ENCODE measurements at places on chromosomes 2 and 18. TPM values are rescaled to one million over a fixed set of nuclear protein-coding genes. Genes with fewer than 3 reads are reported as not detected.

Gene REG1A
- total RNA-seq: not detected

- no peak for DNase-seq
Observed at GRCh38 chr2:172455121-172455515, 27.7 kb downstream of the ITGA6 start.

Gene AOX1
- 3.4 TPM for total RNA-seq

GRCh38 chr2:990970-991369 is 40.3 kb downstream of the SNTG2 start:
- no peak for DNase-seq

Gene TNFAIP6
- 0.75 TPM for total RNA-seq

Gene TMEM163
- total RNA-seq: 0.12 TPM

DNA sequence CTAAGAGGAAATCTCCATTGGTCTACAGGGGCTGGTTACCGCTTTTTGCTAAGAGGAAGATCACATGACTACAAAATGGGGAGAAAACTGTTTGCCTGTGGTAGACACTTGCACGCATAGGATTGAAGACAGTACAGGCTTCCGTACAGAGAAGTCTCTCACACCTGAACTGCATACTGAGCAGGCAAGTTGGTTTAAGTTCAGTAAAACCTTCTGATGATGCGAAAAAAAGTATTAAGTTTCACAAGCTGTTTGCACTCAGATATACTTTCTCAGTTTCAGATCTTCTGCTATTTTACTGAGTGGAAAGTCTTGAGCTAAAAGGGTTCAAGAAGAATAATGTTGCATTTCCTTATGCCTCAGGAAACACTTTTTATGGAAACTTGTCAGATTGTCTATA is 292.2 kb upstream of the MC4R start:
- DNase-seq: no peak

DNA sequence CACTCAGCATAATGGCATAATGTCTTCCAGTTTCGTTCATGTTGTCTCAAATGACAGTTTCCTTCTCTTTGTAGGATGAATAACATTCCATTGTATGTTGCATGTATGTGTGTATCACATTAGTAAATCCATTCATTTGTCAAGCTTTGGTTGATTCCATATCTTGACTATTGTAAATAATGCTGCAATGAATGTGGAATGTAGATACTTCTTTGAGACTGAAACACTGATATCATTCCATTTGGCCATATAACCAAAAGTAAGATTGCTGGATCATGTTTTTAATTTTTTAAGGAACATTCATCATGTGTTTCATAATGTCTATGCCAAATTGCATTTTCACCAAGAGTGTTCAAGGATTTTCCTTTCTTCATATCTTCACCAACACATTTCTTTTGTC is 1711.4 kb upstream of the PIK3C3 start:
- DNase-seq: peak; percentile 21

Gene AQP4
- total RNA-seq: 0.22 TPM

Gene AGXT
- total RNA-seq: not detected

GRCh38 chr2:66032226-66032775 is 402.6 kb upstream of the MEIS1 start:
- no peak for DNase-seq

GRCh38 chr2:182615036-182615435 is 101.0 kb upstream of the DNAJC10 start:
- no peak for DNase-seq

DNA sequence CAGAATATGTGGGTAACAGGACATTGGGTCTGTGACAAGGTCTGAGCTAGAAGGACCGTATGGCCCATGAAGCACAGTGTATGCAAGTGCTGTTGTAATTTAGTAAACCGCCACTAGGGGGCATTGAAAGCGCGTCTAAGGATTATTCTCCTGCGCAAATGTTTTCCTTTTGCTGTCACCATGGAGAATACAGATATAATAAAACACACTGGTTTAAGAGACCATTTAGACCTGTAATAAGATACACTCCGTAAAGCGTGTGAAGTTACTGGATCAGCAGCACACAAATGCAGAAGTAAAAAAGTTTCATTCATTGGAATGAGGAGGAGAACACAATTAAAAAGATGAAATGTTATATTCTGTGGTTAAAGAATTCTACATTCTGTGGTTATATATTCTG is 272.4 kb downstream of the AGAP1 start:
- peak; percentile 56 for DNase-seq

Gene MRPL44
- total RNA-seq: 32.6 TPM

Gene SERPINB4
- total RNA-seq: not detected

DNA sequence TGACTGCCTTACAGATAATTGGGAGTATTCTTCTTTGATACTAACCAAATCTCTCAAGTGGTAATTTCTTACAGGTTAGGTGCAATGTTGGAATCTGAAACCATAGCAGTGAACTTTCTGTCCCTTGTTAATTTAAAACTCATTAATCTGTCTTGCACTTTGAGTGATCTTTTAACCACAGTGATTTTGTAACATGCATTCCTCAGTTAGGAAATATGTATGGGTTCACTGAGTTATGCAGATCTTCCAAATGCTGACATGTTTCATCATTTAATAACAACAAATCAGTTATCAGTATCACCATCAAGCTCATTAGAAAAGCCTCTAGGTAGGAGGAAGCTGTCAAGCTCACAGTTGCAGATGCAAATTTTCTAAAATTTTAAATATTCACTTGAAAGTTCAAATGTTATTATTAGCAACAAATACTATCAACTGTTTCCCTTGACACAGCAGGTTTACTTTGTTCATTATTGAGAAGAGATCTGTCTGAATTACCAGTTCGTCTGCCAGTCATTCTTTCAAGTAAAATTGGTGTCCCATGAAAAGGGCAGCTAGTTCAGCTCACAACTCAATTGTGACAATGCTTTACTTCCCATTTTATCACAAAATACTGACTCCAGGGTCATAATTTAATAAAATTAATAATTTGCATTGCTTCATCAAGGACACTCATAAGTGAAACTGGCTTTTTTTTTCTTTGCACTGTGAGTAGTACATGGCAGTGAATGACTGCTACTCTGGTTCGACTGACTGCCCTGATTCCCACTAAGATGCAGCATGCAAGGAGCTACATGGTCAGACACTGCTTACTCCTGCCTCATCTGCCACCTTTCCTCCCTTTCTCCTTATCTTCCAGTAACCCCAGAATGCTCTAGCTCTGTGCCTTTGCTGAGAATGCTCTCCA is 31.6 kb downstream of the SUCLG1 start:
- peak; percentile 67 for DNase-seq

- peak; percentile 47 for DNase-seq
Observed at GRCh38 chr2:16972276-16972675, 306.6 kb upstream of the CYRIA start.

GRCh38 chr18:59546188-59546587 is 151.0 kb downstream of the CCBE1 start:
- DNase-seq: peak; percentile 89

Gene STK17B
- total RNA-seq: 42.6 TPM

- DNase-seq: no peak
Observed at GRCh38 chr18:77557046-77557587, 307.5 kb downstream of the GALR1 start.

Gene CARF
- 5.3 TPM for total RNA-seq

GRCh38 chr2:112449854-112450253 is 16.4 kb upstream of the RGPD8 start:
- no peak for DNase-seq

- no peak for DNase-seq
Observed at GRCh38 chr2:65686928-65687521, 254.6 kb upstream of the SPRED2 start.

GRCh38 chr2:151630372-151630771 is 103.9 kb downstream of the NEB start:
- no peak for DNase-seq

Gene VWA3B
- total RNA-seq: not detected

Gene ZNF521
- total RNA-seq: 48.0 TPM

DNA sequence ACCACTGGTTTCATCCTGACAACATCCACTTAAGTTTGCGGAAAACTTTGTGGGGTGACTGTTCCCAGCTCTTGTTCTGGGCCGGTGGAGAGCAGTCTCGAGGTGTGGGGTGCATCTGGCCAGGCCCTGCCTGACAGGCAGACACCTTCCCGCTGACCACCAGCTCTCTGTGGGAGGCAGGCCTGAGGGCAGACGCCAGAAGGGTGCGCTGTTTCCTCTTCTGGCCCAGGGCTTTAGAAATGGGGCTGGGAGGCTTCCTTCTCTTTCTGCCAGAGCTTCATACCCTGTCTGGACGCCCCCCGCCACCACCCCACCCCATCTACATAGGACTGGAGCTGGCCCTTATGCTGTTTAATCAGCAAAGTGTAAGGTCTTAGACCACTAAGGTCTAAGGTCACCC is 263.8 kb downstream of the LOXHD1 start:
- DNase-seq: no peak

- DNase-seq: no peak
Observed at GRCh38 chr2:202005272-202005887, 28.3 kb upstream of the FZD7 start.

DNA sequence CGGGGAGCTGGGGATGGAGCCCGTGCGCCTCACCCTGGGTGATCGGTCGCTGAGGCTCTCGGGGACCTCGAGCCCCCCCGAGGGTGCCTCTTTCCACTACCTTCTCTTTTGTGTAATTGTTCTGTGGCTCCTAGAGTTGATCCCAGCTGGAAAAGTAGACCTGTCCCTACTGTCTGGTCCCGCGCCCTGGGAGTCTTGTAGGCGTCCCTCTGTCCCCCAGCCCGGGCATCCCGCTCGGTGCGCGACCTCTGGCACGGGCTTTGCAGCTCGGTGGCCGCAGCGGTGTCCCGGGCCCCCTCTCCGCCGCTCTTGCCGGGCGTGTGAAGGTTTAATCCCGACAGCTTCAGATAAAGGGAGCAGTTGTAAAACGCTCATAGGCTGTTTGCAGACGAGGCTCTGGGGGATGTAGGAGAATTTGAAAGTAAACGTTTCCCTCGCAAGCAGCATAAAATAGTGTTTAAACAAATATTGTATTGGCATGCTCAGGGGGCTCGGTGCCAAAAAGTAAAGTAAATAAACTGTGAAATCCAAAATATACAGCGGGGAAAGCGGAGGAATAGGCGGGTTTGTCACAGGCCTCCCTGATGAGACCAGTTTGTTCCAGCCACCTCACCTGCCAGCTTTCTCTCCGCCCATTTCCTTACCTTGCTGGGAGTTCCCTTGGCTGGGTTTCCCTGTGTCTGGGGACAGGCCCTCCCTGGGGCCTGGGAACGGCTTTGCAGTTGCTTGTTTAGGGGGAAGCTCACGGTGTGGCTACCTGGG is 1.9 kb downstream of the GLI2 start:
- no peak for DNase-seq

DNA sequence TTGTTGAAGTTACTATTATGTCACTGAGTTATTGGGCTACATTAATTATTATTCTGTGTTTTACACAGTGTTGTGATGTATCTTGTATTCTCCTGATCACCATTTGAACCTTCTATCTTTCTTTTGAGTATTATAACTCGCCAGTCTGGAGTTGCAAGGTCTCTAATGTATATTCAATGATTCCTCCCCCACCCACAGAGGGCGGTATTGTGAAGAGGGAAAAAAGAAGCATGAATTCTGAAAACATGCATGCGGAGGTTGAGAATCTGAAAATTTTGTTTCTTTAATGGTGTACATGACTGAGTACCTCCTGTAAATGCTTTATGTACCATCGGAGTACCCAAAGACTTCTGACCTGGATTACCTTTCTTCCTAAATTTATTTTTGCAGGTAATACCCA is 266.6 kb downstream of the NR4A2 start:
- no peak for DNase-seq

DNA sequence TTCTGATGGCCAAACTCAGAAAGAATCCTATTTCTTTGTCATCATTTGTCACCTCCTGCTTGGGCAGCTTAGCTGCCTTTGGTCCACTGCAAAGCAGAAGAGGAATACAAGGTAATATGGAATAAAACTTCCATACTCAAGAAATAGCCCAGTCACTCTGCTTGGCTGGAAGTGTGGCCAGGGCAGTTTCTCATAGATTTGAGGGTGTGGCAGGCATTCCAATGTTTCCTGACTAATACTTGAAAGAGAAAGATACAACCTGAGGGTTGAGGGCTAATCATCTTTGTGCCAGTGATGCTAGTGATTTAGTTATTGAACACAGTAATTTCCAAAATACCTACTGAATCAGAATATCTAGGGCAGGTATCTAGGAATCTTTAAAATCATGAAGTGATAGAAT is 83.1 kb downstream of the FAM161A start:
- peak; percentile 34 for DNase-seq

GRCh38 chr2:178363252-178363651 is 87.7 kb downstream of the PRKRA start:
- DNase-seq: peak; percentile 8

DNA sequence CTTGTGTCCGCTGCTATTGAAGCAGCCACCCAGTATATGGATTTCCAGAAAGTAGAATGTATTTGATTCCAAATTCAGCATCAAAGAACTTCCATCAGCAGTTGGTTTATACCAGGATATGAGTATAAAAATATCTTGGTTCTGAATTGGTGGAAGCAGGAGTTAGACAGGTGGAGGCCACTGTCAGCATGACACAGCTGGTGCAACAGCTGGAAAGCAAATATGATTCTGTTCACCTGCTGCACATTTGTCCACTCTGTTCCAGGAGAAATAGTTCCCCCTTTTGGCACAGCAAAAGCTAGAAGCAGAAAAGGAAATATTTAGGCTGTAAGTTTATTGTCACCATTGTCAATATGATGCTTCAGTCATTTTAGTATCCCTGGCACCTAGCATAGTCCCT is 41.2 kb downstream of the KIAA2012 start:
- no peak for DNase-seq

Gene COL6A3
- total RNA-seq: 200 TPM

Gene AKAIN1
- total RNA-seq: not detected

Gene PASK
- total RNA-seq: 8.0 TPM

Gene LOXL3
- 17.6 TPM for total RNA-seq

GRCh38 chr2:20600756-20601325 is 50.1 kb downstream of the HS1BP3 start:
- DNase-seq: no peak
